ENCODE measurements at places on chromosomes 5 and 9.
A peak's percentile ranks its signal among the peaks of the same experiment; 100 is the strongest.

GRCh38 chr9:122239722-122240121, 11.0 kb upstream of the LHX6 start:
- DNase-seq, result no peak

DNA sequence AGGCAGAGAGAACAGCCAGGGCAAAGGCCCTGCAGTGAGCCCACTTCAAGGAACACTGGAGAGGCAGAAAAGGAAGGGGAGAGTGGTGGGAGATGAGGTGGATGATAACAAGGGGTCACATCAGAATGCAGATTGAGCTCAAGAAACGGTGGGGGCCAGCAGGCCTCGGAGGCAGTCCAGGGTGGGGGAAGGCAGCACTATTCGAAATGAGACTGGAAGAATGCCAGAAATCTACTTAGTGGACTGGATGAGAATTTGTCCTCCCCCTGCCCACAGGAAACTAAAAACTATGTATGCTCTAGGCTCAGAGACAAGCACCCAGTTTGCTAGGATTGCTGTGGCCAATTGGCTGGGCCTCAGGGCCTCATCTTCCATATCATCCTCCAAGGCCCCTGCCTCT, 148.7 kb downstream of the ADAMTS12 start:
- DNase-seq, result no peak

DNA sequence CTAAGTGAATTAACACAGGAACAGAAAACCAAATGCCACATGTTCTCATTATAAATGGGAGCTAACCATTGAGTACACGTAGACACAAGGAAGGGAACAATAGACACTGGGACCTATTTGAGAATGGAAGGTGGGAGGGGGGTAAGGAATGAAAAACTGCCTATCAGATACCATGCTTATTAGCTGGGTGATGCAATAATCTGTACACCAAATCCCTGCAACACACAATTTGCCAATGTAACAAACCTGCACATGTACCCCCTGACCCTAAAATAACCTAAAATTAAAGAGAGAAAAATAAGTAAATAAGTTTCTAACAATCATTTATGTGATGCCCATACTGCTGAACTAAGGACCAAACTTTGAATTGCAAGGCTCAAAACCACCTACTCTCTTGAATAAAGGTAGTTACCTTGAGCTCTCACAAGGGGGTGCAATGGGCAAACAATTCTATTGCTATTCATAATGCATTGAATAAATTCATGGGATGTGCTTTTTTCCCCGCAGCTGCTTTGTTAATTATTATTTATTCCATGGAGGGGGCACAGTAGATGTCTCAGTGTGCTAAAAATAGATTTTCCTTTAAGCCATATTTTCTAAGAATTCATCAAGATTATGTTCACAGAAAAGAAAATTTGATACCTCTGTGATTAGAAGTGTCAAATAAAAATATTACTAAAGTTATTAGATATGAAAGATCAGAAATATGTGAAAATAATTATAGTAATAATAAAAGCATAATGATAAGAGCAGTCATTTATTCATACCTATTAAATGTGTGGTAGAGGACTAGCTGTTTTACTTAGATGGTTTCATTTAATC, 76.2 kb upstream of the PTPN3 start:
- peak; percentile 69 for DNase-seq

GRCh38 chr5:91016954-91017700, 366.0 kb downstream of the ARRDC3 start:
- peak; percentile 20 for DNase-seq

DNA sequence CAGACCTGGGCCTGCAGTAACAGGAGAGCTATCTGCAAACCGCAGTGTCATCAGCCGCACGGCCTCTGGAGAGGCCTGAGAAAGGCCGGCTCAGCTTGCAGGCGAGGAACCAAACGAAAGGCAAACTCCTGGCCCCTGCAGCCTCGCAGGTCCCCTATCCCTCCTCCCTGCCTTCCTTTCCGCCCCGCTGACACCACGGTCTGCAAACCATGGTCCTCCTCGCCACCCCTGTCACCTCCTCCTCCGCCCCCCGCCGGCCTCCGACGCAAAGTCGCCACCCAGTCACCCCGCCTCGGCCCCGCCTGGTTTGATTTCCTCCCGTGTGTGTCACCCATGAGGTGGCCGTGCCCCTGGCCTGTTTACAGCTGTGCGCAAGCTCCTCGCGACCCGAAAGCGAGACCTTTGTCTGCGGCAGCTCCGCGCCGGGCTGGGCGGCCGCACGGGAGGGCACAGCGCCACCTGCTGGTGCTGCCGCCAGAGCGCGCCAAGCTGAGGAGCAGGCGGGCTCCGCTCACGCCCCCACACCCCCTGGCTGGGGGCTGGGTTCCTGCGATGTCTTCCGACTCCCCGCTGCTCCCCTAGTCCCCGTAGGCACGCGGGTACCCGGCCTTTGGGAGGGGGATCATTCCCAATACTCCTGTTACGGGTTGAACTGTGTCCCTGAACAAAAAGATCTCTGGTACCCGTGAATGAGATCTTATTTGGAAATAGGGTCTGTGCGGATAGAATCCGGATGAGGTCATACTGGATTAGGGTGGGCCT, 19.4 kb downstream of the GBGT1 start:
- DNase-seq, result peak; percentile 90

- DNase-seq, result no peak
These were observed 55.5 kb upstream of the CDKN2AIPNL start for GRCh38 chr5:134467231-134467630.

DNA sequence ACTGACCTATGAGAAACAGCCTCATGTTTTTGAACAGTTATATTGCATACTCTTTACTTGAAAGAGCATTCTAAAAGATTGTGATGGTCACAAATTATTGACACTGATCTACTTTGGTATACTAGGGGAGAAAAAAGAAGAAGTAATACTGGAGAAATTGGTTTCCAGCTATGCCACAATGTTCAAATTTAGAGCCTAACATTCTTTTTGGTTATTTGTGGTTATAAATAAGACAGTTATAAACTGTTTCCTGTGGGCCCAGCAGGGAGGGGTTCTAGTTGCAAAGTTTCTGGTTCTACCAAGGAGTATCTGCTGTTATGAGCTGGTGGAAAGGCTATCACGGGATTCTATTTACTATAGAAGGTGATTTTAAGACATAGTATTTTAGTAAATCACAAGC, 4.8 kb downstream of the CWC27 start:
- DNase-seq, result no peak

GRCh38 chr5:102603670-102604069, 104.9 kb upstream of the SLCO6A1 start:
- DNase-seq, result no peak

- DNase-seq, result no peak
These were observed 141.7 kb downstream of the HTR1A start for GRCh38 chr5:63820577-63820976.

GRCh38 chr9:108443741-108444140, 412.0 kb downstream of the ACTL7B start:
- DNase-seq, result peak; percentile 48

DNA sequence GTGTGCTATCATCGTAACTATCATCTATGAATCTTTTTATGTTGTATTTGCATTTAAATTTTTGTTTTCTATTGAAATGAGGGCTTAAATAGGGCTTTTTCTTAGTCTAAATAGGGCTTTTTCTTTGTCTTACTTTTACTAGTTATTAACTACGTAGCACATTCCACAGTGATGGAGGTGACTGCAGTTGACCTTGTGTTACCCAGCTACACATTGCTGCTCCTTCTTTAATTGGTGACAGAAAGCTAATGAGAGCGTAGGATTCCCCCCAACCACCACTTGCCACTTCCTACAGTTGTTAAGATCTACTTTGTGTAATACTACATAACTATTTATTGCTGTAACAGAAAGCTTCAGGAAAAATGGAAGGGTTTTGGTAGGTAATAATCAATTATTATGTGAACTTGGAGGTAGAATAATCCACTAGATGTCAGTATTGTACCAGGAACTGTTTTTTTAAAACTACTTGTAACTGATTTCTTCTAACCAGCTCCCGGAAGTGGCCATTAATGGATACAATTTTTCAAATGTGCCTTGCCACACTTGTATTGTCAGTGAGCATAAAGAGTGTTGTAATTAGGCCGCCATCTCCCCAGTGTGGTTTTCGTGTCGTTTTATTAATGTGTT, 18.0 kb downstream of the MTRR start:
- DNase-seq, result peak; percentile 58

DNA sequence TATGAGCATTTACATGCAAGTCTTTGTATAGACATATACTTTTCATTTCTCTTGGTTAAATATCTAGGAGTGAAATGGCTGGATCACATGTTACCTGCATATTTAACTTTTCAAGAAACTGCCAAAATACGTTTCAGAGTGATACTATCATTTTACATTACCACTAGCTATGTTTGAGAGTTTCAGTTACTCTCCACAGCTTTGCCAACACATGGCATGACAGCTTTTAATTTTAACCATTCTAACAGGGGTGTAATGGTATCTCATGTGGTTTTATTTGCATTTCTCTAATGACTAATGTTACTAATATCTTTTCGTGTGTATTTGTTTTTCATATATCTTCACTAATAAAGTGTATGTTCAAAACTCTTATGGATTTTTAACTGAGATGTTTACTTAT, 99.8 kb downstream of the DTWD2 start:
- no peak for DNase-seq

GRCh38 chr5:153903321-153903720, 135.4 kb downstream of the FAM114A2 start:
- DNase-seq, result peak; percentile 33
